Glutamatergic neuron (in vitro differentiated cells): ENCODE measurements at places on chromosomes 6 and 20.
A peak's percentile ranks its signal among the peaks of the same experiment; 100 is the strongest.

DNA sequence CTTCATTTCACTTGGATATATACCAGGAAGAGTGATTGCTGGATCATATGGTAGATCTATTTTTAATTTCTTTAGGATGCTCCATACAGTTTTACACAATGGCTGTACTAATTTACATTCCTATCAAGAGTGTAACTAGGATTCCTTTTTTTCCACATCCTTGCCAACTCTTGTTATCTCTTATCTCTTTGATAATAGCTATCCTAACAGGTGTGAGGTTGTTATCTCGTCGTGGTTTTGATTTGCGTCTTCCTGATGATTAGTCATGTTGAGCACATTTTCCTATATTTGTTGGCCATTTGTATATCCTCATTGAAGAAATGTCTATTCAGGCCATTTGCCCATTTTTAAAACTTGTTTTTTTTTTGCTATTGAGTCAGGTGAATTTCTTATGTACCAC, 552.4 kb downstream of the RFPL4B start:
- DNase-seq = no peak

GRCh38 chr6:87152526-87152955, 2.8 kb upstream of the ZNF292 start:
- no peak for DNase-seq

- DNase-seq = no peak
These were observed 933.4 kb downstream of the TFAP2A start for GRCh38 chr6:9481292-9482029.

GRCh38 chr6:473768-474452, 82.4 kb downstream of the IRF4 start:
- DNase-seq = no peak

DNA sequence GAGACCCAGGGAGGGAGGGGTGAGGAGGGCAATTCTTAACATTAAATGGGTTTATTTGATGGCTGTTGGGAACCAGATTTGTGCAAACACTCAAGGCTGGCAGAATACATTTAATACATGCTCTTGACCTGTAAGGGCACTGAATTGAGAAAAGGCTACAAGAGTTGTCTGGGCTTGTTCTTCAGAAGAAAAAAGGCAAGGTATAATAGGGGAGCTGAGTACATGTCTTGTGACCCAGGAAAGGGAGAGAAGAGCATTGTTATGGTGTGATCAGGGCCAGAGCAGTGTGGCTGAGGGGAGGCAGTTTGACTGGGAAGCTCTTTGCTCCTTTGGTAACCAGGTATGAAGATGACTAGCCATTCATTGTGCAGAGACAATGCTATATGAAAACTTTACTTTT, 18.9 kb downstream of the KLHL31 start:
- no peak for DNase-seq

GRCh38 chr6:139528471-139528870, 154.0 kb upstream of the CITED2 start:
- no peak for DNase-seq

DNA sequence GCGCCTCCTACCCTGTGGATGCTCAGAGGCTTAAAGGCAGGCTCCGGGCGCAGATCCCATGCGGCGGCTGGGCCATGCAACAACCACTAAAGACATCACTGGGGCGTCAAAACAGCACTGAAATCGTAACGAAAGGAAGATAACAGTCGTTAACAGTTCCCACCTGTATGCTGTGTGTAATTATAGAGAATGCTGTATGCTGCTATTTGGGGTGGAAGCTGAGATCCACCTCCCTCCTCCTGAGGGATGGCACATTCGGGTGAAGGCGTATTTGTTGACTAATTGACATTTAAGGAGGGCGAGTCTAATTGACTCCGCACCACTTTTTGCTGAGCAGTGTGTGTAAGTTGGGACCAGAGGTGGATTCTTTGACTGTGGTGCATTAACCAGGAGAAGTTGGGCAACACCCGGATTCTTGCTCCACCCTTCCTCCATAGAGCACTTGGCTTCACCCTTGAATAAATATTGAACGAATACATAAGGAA, 687 bp downstream of the SLC35A1 start:
- no peak for DNase-seq

DNA sequence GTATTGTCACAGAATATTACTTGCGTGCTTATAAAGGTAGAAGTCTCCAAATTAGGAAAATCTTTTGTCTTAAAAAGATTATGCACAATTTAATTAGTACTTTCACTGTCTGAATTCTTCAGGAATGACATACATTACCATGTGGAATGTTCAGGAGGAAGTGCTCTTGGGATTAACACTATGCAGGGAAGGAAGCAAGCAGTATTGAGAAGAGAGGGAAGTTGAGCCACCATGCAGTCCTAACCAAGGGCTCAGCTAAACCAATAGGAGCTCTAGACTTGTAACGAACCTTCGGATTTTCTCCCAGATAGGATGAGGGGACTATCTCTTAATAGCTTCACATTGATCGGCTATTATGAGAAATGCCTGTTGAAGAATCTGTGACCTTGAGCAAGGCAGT, 918.4 kb upstream of the MANEA start:
- DNase-seq = no peak

- no peak for DNase-seq
These were observed 286.6 kb downstream of the TSHZ2 start for GRCh38 chr20:53258741-53259140.

DNA sequence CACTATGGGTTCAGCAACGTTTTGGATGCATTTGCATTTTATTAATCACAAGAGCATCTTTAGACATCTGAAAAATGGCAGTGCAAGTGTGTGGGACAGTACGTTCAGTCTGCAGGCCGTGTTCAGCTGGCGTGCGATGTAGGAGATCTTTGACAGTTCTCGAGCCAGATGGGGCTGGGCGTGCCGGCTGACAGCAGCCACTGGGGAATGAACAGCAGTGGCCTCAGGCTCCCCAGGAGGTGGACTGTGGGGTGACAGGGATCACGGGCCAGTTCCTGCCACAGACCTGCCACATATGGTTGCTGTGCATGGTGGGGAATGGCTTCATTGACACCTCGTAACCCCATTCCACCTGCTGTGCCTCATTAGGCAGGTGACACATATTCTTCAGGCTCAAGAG, 16.4 kb upstream of the MLN start:
- DNase-seq = peak; percentile 57

DNA sequence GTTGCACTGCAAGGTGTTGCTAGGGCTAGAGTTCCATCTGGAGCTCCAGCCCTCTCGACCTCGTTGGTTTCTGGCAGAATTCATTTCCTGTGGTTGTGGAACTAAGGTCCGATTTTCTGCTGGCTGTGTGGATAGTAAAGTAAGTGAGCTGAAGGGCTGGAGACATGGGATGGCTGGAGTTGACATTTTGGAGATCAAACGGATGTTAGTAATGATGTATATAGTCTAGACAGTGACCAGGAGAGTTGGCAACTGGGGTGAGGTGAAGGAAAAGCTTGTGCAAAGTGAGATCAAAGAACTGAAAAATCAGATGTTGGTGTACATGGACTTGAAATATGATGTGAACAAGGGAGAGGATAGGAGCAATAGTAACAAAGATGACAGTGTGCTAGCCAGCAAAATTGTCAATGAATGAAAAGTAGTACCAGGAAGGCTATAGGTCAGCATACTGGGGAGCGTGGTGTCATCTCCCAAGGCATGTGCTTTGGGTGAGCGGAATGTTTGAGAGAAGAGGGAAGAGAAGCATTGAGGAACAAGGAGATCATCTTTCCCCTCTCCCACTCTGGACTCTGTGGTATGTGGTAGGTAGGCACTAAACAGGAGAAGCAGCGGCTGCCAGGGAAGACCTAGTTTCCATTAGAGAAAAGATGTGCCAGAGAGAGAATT, 7.8 kb downstream of the QRSL1 start:
- DNase-seq = no peak

DNA sequence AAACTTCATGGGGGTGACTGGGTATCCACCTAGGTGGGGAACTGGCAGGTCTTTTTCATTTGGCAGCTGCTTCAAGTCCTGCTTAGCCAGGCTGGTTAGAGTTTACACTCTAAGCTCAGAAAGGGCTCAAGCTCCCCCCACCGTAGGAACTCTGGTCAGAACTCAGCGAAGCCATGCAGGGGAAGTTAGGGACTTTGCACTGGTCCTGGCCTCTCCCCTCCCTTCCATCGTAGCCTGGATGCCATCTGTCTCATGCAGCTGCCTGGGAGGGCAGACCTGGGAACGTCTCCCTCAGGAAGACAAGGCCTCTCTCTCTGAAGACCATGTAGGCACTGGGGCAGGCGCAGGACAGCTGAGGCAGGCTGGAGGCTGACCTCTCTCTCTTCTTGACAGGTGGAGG, 183.8 kb upstream of the UST start:
- no peak for DNase-seq

DNA sequence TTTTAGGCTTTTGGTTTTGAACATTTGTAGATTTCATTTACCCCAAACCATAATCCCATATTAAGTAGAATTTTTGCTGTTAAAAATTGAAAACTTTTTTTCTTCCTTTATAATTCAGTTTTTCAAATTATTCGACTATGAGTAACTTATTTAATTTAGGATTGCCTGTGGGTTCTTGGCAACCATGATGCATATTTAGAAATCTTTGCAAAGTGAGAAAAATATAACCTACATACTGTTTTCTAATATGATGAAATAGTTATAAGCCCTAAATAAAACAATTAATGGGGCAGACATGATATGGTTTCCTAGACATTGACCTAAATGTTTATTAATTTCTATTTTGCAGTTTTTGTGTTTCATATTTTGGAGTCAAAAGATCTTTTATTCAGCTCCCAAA, 23.6 kb downstream of the NEDD9 start:
- DNase-seq = no peak

DNA sequence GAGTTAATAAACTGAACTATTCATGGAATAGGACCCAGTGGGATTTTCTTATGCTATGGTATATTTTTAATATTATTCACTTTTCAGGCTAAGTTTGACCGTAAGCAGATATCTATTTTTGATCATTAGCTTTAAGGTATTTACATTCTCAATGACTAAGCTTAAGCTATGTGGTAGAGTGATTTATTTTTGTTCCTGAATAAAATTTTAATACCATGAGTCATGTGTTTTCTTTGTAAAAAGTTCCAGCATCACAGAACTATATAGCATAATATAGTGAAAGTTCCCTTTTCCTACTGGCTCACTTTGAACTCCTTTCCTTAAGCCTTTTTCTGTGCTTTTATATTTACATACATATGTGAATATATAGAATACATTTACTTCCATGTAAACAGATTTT, 75.8 kb downstream of the BCKDHB start:
- no peak for DNase-seq

DNA sequence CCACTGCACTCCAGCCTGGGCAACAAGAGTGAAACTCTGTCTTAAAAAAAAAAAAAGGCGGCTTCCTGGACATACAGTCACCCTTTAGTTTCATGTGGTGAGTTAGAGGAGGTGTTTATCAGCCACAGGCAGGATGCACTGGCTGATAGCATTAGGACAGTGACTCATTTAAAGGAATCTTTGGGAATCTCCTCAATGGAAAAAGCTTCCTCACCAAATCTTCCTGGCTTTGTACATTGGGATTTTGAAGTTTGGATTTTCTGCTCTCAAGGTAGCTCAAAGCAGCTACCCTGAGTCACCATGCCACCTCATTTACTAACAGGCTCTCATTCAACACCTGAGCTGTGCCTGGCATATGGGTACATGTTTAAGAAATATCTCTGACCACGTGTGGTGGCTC, 20.2 kb downstream of the PRPH2 start:
- no peak for DNase-seq

DNA sequence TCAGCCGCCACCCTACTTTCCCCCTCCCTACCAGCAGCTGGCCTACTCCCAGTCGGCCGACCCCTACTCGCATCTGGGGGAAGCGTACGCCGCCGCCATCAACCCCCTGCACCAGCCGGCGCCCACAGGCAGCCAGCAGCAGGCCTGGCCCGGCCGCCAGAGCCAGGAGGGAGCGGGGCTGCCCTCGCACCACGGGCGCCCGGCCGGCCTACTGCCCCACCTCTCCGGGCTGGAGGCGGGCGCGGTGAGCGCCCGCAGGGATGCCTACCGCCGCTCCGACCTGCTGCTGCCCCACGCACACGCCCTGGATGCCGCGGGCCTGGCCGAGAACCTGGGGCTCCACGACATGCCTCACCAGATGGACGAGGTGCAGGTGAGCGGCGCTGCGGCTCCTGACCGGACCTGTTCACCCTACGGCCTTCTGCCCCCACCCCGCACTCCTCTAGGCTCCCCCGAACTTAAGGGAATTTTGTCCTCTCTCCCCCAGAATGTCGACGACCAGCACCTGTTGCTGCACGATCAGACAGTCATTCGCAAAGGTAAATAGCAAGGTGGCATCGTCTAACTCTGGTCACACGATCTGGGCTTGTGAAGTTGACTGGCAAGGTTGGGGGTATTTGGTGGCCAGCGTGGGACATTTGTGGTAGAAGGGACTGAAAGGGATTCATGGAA, 2.3 kb downstream of the TFAP2C start:
- peak; percentile 46 for DNase-seq

- no peak for DNase-seq
These were observed 798 bp upstream of the SNAP91 start for GRCh38 chr6:83709748-83710050.

DNA sequence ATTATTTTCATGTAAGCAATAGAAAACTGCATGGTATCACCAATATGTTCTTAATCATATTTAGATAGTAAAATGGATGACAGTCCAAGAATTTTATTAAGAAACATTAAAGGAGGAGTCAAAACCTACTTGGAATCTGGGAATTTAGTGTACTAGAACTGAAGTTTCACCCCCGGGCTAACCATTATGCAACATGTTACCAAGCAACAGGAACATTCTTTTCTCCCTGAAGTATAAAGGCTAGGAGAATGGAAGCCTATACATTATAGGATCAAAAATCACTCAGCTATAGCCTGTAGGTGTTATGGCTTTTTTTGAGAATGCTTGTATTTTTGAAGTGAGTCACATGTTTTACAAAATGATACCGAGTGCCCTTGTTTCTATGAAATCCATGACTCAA, 538.3 kb downstream of the GRIK2 start:
- no peak for DNase-seq

- DNase-seq = no peak
These were observed 329.8 kb upstream of the EPHA7 start for GRCh38 chr6:93749191-93749590.

GRCh38 chr6:57224769-57225515, 2.8 kb upstream of the RAB23 start:
- no peak for DNase-seq

- no peak for DNase-seq
These were observed 114.4 kb downstream of the FOXC1 start for GRCh38 chr6:1724124-1724523.

GRCh38 chr6:39227476-39227875, 1.8 kb downstream of the KCNK5 start:
- no peak for DNase-seq

- DNase-seq = no peak
These were observed 60.7 kb upstream of the ADGRG6 start for GRCh38 chr6:142241061-142241460.

GRCh38 chr6:133590196-133590595, 298.7 kb upstream of the TCF21 start:
- no peak for DNase-seq

GRCh38 chr20:64069614-64070243, 6.7 kb downstream of the TCEA2 start:
- peak; percentile 74 for DNase-seq

- DNase-seq = no peak
These were observed 14.6 kb upstream of the ADA start for GRCh38 chr20:44666066-44666465.
